ENCODE measurements at places on chromosomes 6 and 20.

DNA sequence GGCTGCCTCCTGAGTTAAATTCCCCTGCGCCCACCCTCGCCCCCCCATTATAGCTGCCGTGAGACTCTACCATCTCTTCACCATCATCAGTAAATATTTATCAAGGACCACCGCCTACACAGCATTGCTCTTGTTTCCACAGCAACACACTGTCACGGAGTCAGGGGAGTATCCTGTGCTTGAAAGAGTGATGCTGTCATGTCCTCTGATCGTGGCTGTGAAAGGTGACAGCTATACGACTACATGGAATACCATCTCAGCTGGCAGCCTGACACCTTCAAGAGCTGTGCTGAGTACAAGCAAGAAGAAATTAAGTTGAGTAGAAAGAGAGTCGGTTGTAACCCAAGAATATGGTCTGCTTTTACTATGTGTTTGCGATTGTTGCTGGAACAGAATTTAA is 3.4 kb downstream of the PTPRT start:
- DNase-seq = no peak

- no peak for DNase-seq
Observed at GRCh38 chr6:68134796-68135195, 500.3 kb upstream of the ADGRB3 start.

- no peak for DNase-seq
Observed at GRCh38 chr20:56706867-56707360, 77.8 kb downstream of the TFAP2C start.

DNA sequence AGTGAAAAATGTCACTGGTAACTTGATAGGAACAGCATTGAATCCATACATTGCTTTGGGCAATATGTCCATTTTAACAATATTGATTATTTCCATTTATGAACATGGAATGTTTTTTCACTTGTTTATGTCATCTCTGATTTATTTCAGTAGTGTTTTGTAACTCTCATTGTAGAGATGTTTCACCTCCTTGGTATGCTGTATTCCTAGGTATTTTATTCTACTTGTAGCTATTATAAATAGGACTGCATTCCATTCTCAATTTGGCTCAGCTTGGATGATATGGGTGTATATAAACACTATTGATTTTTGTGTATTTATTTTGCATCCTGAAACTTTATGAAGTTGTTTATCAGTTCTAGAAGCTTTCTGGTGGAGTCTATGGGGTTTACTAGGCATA is 730.3 kb downstream of the DOK5 start:
- DNase-seq = no peak

DNA sequence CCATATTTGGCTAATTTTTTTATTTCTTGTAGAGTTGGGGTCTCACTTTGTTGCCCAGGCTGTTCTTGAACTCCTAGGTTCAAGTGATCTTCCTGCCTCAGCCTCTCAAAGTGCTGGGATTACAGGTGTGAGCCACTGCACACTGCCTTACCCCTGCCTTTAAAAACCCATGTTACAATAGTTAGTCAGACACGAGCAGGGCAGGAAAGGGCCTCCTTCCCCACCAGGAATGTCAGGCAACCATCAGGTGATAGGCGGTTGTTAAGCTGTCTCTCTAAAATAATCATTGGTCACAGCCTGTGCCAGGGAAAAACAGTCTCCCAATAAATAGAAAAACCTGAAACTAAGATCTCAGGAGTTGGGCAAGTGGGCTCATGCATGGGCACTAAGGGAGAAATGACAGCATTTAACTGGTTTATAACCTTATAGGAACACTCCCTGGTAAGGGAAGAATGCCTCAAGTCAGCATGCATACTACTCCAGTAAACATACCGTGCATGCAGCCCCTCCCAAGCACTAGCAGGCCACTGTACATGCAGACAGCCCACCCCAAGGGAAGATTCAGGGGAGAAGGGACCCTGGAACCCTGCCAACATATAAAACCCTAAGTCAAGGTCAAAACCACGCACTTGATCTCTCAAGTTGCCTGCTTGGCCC is 8.4 kb downstream of the OR2H2 start:
- DNase-seq = no peak

DNA sequence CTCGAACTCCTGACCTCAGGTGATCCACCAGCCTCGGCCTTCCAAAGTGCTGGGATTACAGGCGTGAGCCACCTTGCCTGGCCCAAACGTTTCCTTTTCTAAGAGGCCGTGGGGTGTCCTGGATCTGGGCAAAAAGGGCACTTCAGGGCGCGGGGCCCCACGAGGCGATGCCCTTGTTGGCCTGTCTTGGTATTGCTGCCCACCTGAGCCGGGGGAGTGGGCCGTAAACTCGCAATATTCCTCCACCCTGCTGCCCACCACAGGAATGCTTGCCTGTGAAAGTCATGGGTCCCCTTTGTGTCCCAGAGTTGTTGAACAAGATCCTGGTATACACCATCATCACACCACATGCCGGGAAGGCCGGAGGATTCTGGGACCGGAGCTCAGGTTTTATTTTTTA is 49.0 kb downstream of the SSR1 start:
- DNase-seq = no peak

DNA sequence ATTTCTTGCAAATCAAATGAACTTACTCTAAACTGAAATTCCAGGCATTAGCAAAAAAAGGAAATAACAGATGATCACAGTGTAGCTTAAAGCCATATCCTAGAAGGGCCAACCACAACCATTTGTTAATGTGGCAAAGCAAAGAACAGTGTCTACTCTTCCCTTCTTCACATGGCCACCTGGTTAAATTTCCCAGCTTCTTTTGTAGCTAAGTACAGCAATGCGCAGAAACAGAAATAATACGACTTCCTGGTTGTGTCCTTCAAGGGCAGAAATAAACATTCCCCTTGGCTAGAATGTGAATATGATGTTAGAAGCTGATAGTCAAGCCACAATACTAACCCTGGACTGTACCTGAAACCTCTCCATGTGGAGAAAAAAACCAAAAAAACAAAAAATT is 9.6 kb downstream of the SNX3 start:
- no peak for DNase-seq

DNA sequence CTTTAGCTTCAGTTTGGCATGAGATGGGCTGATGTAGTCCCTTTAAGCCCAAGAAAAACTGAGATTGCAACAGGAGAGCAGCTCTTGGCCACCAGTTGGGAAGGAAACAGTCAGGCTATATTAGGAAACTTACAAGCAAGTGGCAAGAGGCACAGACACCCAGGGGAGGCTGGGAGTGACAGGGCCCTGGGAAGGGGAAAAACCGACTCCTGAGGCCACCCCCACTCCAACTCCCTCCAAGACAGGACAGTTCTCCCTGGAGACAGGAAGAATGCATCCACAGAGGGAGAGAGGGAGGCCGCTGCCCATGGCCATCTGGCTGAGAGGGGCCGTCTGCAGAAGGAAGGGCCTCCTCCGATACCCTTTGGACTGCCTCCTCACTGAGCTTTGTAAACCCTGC is 20.5 kb downstream of the JPH2 start:
- DNase-seq = no peak

GRCh38 chr6:72182337-72183246 is 296.2 kb downstream of the RIMS1 start:
- no peak for DNase-seq

DNA sequence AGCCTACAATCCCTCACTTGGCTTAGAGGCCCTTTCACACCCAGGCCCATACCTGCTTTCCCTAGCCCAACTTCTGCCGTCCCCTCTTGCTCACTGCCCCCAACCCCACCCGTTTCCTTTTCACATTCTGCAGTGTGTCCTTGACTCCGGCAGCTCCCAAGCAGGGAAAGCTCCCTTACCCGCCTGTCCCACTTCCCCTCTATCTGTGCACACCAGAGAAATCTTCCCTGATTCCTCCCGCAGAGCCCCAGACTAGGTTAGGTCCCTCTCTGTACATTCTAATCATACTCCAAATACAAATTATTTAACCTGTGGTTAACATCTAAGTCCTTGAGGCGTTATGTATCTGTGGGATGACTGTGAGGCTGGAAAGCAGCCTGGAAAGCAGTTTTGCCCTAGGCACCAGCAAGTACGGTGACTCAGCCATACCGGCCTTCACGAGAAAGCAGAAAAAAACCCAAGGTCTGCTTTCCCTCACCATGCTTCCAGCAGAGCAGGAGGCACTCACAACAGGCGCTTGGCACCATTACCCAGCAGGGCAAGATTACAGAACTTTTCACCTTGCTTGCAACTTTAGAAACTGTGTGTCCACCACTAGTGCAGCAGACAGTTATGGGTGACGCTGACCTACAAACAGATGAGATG is 22.3 kb downstream of the ELOVL5 start:
- no peak for DNase-seq

- no peak for DNase-seq
Observed at GRCh38 chr6:145823328-145823944, 8.8 kb upstream of the FBXO30 start.

- no peak for DNase-seq
Observed at GRCh38 chr6:167990016-167990945, 7.2 kb upstream of the KIF25 start.

- no peak for DNase-seq
Observed at GRCh38 chr6:37572334-37572733, 72.6 kb upstream of the CCDC167 start.

DNA sequence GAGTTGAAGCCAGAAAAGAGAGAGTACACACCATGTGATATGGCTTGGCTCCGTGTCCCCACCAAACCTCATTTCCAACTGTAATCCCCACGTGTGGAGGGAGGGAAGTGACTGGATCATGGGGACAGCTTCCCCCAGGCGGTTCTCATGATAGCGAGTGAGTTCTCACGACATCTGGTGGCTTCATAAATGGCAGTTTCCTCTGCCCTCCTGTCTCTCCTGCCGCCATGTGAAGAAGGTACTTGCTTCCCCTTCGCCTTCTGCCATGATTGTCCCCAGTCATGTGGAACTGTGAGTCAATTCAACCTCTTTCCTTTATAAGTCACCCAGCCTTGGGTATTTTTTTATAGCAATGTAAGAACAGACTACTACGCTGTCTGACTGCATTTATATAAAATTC is 40.3 kb downstream of the TAF4 start:
- no peak for DNase-seq

- no peak for DNase-seq
Observed at GRCh38 chr20:38460040-38460623, 12.5 kb upstream of the RALGAPB start.

- DNase-seq = no peak
Observed at GRCh38 chr6:148074738-148075137, 267.9 kb upstream of the SASH1 start.

GRCh38 chr6:2999618-3000557 is at the start of gene NQO2:
NQO2 (plus strand) TSS chr6:2999894; CDS start chr6:3006553, 6,659 bp downstream.
- peak; percentile 91 for DNase-seq

- no peak for DNase-seq
Observed at GRCh38 chr6:156160007-156160794, 617.0 kb upstream of the ARID1B start.

DNA sequence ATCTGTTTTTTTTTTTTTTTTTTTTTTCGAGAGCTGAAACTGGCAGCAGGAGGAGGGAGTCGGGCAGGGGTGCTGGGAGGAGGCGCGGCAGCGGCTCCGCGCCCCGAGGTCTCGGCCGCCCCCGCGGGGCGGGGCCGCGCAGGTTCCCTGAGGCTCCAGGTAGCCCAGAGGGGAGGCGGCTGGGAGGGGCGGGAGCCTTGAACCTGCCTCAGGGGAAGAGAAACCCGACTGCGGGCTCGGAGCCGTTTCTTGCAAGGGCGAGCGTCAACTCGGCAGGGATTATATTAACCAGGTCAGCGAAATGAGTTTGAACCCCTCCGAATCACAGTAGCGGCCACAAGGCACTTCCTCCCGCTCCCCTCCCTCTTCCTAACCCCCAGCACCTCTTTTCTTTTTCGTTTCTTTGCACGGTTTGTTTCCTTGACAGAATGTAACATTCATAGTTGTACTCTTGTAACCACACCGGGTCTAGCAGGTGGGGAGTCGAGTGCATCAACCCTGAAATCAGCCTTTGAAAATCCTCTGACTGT is 2.0 kb downstream of the MYB start:
- DNase-seq = peak; percentile 61

DNA sequence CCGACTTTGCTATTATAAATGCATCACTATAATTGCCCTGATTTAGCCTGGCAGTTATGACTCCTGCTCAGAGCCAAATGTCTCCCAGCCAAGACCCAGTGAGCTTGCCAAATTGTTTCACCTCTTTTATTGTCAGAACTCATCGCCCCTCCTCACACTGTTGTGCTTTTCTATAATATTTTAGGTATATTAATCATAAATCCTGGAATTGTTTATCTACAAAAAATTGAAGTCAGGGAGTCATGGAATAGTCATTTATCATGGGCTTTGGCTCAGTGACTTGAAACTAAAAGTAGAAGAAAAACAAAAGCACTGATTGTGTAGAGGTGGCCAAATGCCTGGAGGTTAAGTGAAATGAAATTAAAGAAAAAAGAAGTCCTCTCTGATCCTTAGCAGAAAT is 85.6 kb downstream of the PFDN4 start:
- no peak for DNase-seq

DNA sequence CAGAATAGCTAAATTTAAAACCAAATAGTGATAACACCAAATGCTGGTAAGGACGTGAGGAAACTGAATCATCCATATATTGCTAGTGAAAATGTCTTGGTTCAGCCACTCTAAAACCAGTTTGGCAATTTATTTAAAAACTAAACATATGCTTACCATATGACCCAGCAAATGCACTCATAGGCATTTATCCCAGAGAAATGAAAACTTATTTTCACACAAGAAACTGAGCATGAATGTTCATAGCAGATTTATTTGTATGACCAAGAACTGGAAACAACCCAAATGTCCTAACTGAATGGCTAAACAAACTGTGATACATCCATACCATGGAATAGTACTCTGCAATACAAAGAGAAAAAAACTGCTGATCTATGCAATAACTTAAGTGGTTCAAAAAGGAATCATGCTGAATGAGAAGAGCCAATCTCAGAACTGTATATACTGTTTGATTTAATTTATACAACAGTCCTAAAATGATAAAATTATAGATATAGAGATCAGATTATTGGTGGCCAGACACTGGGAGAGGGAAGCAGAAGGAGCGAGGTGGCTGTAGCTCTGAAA is 115.6 kb upstream of the ADGRF1 start:
- DNase-seq = no peak

GRCh38 chr6:14440940-14441781 is 323.6 kb downstream of the CD83 start:
- DNase-seq = no peak

GRCh38 chr20:33175123-33175522 is 7.2 kb downstream of the BPIFA2 start:
- no peak for DNase-seq

- DNase-seq = no peak
Observed at GRCh38 chr6:131727467-131727866, 16.6 kb upstream of the CTAGE9 start.

- no peak for DNase-seq
Observed at GRCh38 chr20:37333130-37333847, 12.7 kb upstream of the SRC start.

- no peak for DNase-seq
Observed at GRCh38 chr20:33024243-33024560, 7.2 kb upstream of the BPIFB6 start.

All from CD4-positive, alpha-beta T cell treated with Interleukin-1 beta for 1 hour (primary cell).